ENCODE measurements at places on chromosomes 7 and 10.

GRCh38 chr7:138864667-138865066, 66.7 kb upstream of the ATP6V0A4 start:
- DNase-seq: no peak

DNA sequence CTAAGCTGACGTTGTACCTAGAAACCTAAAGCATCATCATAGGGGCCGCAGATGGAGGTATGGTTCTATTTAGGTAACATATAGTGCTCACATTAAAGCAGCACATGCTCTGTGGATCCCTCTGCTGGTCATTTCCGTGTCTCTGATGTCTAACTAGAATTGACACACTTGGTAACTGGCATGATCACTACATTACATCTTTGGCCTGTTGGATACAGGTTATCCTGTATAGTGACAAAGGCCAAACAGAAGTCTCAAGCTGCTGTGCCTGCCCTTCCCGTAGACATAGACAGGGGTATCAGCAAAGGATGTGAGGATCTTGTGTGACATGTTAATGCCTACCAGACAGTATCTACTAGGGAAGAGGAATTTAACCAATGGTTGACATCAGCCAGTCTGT, 51.2 kb downstream of the KIF5B start:
- no peak for DNase-seq

DNA sequence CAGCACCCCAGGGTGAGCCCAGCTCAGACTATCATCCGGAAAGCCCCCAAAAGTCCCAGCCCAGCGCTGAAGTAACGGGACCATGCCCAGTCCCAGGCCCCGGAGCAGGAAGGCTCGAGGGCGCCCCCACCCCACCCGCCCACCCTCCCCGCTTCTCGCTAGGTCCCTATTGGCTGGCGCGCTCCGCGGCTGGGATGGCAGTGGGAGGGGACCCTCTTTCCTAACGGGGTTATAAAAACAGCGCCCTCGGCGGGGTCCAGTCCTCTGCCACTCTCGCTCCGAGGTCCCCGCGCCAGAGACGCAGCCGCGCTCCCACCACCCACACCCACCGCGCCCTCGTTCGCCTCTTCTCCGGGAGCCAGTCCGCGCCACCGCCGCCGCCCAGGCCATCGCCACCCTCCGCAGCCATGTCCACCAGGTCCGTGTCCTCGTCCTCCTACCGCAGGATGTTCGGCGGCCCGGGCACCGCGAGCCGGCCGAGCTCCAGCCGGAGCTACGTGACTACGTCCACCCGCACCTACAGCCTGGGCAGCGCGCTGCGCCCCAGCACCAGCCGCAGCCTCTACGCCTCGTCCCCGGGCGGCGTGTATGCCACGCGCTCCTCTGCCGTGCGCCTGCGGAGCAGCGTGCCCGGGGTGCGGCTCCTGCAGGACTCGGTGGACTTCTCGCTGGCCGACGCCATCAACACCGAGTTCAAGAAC, 1.1 kb downstream of the VIM start:
- peak; percentile 95 for DNase-seq

GRCh38 chr7:64787295-64787694, 6.9 kb upstream of the ZNF138 start:
- DNase-seq: no peak

DNA sequence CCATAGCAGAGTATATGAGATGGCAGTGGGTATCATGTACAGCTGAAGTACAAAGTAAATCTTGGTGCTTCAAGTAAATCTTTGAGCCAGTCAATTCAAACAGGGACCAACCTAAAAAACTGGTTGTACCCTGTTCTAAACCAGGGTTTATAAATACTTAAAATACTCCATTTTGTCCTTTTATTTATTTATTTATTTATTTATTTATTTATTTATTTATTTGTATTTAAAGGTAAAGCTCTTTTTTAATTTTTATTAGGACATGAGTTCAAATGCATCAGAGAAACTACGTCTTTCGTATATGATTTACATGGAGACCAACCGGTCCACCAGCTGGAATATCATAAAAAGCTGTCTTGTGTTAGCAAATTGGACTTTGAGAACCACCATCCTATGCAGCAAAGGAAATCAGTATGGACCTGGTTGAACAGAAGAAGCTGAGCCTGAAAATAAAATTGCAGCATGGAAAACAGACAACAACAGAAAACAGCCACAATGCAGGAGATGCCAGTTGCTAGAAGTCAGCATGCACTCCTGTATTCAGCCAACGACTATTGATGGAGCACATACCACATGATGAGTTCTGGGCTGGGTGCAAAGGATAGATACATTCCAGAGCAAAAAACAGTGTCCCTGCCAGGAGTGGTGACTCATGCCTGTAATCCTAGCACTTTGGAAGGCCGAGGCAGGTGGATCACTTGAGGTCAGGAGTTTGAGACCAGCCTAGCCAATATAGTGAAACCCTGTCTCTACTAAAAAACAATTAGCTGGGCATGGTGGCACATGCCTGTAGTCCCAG, 60.0 kb downstream of the PLXNA4 start:
- no peak for DNase-seq

DNA sequence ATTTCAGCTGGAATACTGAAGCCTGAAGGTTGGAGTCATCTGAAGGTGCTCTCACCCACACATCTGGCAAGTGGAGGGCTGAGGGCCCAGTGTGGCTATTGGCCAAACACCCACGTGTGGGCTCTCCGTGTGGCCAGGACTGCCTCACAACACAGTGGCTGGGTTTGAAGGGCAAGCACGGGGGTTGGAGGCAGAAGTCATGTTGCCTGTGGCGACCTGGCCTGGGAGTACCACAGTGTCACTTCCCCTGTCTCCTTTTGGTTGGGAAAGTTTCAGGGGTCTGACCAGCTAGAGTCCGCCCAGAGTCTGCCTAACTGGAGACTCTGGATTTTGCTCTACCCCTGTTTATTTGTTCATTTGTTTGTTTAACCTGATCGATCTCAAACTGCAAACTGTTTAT, 169.5 kb downstream of the DNAJB6 start:
- DNase-seq: no peak

DNA sequence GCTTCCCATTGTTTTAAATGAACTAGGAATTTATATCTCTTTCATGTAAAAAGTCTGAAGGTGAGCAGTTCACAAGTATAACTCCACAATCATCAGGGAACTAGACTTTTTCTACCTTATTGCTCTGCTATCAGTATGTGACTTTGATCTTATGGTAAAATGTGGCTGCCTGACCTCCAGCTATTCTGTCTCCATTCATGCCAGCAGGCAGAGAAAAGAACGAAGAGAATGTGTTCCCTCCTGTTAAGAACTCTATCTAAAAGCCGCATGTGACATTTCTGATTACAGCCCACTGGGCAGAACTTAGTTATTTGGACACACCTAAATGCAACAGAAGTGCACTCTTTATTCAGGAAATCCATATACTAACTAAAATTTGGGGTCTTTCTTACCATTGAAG, 102.8 kb upstream of the MBL2 start:
- DNase-seq: no peak

- no peak for DNase-seq
Observed at GRCh38 chr7:7920481-7920880, 48.1 kb upstream of the GLCCI1 start.

DNA sequence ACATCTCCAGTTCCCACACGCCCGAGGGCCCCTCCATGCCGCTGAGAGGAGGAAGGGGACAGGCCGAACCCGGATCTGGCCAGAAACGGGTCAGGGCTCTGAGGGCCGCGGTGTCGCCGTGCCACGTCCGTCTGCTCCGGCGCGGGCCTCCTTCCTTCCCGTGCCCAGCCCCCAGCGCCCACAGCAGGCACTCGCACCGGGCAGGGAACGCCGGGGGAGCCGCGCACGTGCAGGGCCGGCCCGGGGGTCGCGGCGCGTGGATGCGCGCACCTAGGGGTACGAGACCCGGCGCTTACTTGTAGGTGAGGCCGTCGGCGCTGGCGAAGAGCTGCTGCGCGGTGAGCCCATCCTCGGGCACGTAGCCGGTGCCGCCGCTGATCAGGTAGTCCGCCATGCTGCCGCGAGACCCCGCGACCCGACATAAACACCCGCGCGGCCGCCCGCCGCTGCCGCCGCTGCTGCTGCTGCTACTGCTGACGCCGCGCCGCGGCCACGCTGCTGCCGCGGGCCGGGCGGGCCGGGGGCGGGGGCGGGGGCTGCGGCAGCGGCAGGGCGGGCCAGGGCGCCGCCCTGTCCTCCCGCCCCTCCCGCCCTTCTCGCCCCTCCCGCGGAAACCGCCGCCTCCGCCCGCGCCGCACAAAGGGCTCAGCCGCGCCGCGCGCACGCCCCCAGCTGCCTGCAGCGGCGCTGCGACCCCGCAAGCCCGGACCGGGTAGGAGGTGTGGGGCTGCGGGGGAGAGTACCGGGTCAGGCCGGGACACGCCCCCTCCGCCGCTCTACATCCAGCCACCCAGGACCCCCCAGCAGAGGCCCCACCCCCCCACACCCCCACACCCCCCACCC, 4.1 kb downstream of the IMPDH1 start:
- peak; percentile 92 for DNase-seq

- no peak for DNase-seq
Observed at GRCh38 chr10:79629955-79630327, 19.2 kb downstream of the SFTPA1 start.

DNA sequence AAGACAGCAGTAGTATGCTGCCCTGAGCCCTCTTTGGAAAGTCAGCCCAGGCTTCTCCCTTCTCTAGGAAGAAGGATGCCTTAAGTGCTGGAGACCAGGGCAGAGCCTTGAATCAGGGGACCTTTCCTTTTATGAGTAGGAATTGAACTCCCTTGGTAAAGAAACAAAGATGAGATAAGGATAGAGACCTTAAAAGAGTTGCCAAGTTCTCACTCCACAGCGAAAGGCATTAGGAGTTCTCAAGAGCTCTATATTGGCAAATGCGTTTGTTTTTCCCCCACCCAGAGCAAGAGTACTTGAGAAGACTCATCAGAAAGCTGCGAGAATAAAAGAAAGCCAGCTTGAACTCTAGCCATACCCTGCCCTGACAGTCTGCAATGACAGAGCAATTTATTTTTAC, 72.9 kb upstream of the OGDHL start:
- no peak for DNase-seq

GRCh38 chr10:117543225-117544003, 868 bp downstream of the EMX2 start:
- DNase-seq: peak; percentile 73

- DNase-seq: peak; percentile 68
Observed at GRCh38 chr10:124710266-124710881, 33.8 kb downstream of the FAM53B start.

DNA sequence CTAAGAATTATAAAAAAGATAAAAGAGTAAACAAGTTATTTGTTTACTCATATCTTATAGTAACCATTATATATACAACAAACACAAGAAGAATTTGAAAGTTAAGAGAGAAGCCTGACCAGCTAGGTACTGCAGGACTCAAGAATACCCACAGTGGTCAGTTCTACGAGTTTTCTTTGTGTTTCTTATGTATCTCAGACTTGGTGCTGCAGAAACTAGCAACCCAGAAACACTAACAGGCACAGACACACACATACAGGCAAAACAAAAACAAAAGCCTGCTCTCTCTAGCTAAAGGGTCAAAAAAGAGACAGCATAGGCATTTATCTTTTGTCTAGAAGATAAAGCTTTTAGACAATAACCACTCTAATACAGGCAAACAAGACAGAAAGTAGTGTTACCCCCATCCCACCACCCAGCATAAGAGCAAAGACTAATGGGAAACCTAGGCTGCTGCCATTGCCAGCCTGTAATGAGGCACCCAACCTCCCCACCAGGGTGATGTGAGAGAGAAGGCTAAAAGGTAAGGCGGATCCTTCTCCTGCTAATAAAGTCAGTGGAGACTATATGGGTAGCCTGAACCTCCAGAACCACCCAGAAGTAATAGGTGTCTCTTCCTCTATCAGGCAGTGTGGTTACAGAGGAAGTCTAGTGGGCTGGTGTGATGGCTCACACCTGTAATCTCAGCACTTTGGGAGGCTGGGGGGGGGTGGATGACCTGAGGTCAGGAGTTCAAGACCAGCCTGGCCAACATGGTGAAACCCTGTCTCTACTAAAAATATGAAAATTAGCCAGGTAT, 113.9 kb downstream of the DNAJC1 start:
- DNase-seq: no peak

- DNase-seq: peak; percentile 54
Observed at GRCh38 chr10:15254808-15255648, 86.5 kb upstream of the NMT2 start.

DNA sequence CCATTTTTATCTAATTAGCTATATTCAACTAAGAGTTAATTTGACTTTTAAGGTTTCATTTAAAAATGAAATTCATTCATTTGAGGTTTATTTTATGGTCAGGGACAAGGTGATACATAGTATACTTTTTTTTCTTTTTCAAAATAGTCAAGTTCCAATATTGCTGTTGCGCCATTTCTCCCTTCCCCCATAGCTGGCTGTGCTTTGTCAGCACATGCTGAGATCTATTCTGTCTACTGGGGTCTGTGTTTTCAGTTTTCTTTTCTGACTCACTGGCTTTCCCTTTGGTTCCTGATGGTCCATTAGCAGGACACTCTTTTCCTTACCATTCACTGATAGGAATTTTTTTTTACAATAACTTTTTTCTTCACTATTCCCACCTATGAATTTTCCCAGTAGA, 336.4 kb upstream of the TMEM229A start:
- no peak for DNase-seq

DNA sequence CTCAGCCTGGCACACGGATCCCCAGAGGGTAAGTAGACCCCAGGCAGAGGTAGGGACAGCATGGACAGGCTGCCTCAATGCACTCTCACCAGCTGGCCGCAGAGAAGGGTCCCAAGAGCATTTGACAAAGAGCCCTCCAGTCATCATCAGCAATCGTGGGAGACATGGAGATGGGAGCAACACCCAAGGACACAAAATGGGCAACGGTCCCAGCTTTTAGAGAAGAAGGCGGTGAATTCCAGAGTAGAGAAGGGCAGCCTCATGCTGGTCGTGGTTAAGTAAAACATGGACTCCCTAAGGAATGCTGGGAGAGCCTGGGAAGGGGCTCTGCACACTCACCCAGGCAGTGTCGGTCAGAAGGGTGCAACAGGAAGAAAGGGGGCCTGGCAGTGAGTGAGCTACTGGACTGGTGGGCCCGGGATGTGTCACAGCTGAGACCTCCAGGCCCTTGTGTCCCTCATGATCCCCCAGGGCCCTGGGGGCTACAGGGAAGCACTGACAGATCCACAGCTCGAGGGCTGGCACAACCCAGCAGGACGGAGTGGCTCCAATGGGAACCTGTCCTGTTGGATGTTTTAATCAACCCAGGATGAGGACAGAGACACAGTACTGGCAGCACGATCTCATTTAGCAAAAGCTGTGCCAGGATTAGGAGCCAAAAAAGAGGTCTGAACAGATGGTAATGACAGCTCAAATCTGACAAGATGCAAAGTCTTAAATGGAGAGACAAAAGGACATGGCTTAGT, 147.1 kb downstream of the NEURL1 start:
- no peak for DNase-seq

DNA sequence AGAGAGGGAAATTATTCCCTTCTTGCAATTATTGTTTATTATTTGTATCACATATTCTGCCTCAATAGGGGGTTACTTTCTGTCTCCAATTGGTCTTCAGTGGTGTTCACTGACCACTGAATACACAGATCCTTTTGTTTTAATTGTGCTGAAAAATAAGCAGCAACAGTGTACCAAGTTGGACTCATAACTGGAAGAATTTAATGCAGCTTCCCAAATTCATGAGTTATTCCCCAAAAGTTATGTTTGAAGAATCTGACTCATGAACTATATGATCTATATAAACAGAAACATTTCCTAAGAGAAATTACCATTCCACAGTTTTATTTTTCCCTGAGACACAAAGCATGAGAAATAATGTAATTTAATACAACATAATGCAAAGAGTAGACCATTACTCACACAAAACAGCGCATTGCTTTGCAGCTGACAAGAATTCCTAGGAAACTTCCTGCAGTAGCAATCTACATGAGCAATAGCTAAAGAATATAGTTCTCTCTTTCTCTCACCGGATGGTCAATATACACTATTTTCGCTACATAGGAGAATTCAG, 479.2 kb downstream of the HTR7 start:
- DNase-seq: no peak

GRCh38 chr10:84333864-84334451, 5.6 kb downstream of the CCSER2 start:
- DNase-seq: no peak

Data from spleen (tissue), 13 donors.